ENCODE measurements at places on chromosomes 2 and 18. TPM values are rescaled to one million over a fixed set of nuclear protein-coding genes. Genes with fewer than 3 reads are reported as not detected.

SERPINB3 gene
- total RNA-seq: 0.75 TPM

IL1B gene
- total RNA-seq: 5.0 TPM

TSPYL6 gene
- total RNA-seq: not detected

PCARE gene
- total RNA-seq: not detected

ADGRF3 gene
- total RNA-seq: 0.17 TPM
